ENCODE measurements at places on chromosomes 3 and 15. TPM values are rescaled to one million over a fixed set of nuclear protein-coding genes. Genes with fewer than 3 reads are reported as not detected.

The SIAH2 gene
- total RNA-seq = 23.7 TPM

The DGKG gene
- total RNA-seq = 4.4 TPM

The CFAP92 gene
- total RNA-seq = 1.0 TPM

The EPB42 gene
- total RNA-seq = not detected

The PYGO1 gene
- 4.7 TPM for total RNA-seq

The MYZAP gene
- total RNA-seq = 3.1 TPM

The PSMD2 gene
- total RNA-seq = 504 TPM

The IGSF10 gene
- 0.18 TPM for total RNA-seq

The SHQ1 gene
- 12.4 TPM for total RNA-seq

The UBE2E2 gene
- total RNA-seq = 46.6 TPM

The SAMD7 gene
- total RNA-seq = not detected

The ABI3BP gene
- 7.3 TPM for total RNA-seq

The TM6SF1 gene
- total RNA-seq = 38.0 TPM

The PLSCR2 gene
- total RNA-seq = not detected

The TRA2B gene
- 137 TPM for total RNA-seq

The TMEM266 gene
- not detected for total RNA-seq

The ARHGAP11A gene
- 7.7 TPM for total RNA-seq

The GOLGA8G gene
- total RNA-seq = not detected

The OR5K2 gene
- total RNA-seq = not detected

The NR1I2 gene
- not detected for total RNA-seq

The CPB1 gene
- not detected for total RNA-seq

The ALDH1A2 gene
- 0.58 TPM for total RNA-seq

The CPLX3 gene
- total RNA-seq = not detected

The GOLGA8J gene
- not detected for total RNA-seq

The KNG1 gene
- not detected for total RNA-seq

The ACVR2B gene
- total RNA-seq = 3.7 TPM

The FAM107A gene
- total RNA-seq = 74.4 TPM
